Transverse colon (tissue), 4 donors: ENCODE measurements at places on chromosomes 2 and 18.

DNA sequence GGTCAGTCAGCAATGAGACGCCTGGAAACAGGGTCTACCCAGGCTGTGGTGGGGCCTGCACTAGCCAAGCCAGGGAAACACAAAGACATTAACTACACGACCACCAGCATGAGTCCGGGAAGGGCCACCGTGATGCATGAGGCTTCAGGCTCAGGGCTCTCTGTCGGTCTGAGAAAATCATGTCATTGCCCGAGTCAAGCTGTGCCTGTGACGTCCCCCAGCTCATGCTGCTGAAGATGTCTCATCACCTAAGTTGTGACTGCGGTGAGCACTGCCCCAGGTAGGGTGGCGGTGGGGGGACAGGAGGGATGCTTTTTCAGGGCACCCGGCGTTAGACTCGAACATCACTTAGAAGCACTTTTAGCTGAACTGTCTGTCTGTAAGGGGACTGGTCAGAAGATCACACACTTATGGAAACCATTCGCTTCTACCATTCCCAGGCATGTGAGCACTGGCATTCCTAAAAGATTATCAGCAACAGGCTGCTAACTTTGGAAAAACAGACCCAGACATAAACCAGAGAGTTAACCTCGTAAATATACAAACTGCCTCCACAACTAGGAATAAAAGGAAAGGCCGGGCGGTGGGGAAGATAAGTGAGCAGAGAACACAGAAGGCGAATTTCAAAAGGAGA lies 234.5 kb downstream of the HDAC4 start:
- H3K27me3 ChIP-seq = no peaks in the 10 kb centered on the region
- no peak for DNase-seq

DNA sequence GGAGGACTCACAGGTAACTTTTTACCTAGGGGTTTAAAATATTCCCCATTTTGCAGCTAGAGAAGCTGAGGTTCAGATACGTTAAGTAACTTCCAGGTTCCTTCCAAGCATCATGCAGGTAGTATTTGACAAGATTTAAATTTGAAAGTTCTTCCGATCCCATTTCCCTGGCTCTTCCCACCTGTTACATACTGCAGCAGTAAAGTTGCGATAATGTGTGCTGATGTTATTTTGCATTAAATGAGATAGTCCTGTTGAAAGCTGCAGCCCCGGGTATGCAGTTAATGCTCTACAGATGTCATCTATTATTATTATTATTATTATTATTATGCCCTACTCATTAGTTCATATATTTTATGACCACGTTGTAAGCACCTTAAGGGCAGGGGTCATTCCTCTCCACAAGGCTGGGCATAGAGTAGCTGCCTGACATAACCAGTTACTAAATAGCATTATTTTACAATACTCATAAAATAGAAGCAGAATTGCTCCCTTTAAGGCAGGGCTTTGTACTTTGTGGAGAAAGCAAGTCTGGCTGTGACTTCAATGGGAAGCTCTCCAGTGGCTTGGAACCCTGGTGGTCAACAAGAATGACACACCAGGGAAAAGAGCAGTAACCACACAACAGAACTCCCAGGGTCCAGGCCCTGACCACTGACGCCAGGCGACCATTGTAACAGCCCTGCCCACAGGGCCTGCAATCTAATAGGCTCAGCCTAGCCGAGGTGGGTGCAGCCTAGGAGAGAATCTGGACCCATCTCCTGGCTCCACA lies 112.0 kb upstream of the STPG4 start:
- no peak overlapping the region for H3K4me3 ChIP-seq
- H3K36me3 ChIP-seq = no peaks in the 10 kb centered on the region
- DNase-seq = no peak
- H3K4me1 ChIP-seq = peaks cover 51% of the 10 kb centered on the region
- H3K27me3 ChIP-seq = no peaks in the 10 kb centered on the region
- no peak overlapping the region for H3K27ac ChIP-seq

GRCh38 chr18:24491927-24492834 lies 31.7 kb downstream of the HRH4 start:
- peak; percentile 24 for DNase-seq
- H3K27me3 ChIP-seq = no peaks in the 10 kb centered on the region
- H3K36me3 ChIP-seq = no peaks in the 10 kb centered on the region
- H3K4me1 ChIP-seq = peaks cover 5% of the 10 kb centered on the region
- H3K4me3 ChIP-seq = no peak overlapping the region
- H3K27ac ChIP-seq = no peak overlapping the region

GRCh38 chr2:20562540-20563225 lies 88.2 kb downstream of the HS1BP3 start:
- H3K27me3 ChIP-seq = no peaks in the 10 kb centered on the region
- H3K4me3 ChIP-seq = no peak overlapping the region
- no peaks in the 10 kb centered on the region for H3K36me3 ChIP-seq
- no peak for DNase-seq
- H3K27ac ChIP-seq = no peak overlapping the region

DNA sequence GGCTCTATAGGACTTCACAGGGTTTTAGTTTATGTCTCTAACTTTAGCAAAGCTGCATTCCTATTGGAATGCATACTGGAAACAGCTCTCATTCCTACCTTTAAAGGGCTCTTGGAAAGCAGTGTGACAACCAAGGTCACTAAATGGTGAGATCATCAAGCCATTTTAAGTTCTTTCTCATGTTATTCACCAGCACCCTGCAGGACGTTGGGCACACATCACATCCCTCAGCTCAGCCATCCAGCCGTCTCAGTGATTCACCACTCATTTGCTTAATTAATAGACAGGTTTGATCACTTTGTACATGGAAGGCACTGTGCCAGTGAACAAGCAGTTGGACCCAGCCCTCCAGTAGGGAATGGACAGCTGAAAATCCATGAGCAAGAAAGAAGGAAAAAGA lies 32.2 kb upstream of the RBM44 start:
- no peak for DNase-seq
- no peaks in the 10 kb centered on the region for H3K27me3 ChIP-seq
- no peak overlapping the region for H3K4me3 ChIP-seq
- no peaks in the 10 kb centered on the region for H3K4me1 ChIP-seq

DNA sequence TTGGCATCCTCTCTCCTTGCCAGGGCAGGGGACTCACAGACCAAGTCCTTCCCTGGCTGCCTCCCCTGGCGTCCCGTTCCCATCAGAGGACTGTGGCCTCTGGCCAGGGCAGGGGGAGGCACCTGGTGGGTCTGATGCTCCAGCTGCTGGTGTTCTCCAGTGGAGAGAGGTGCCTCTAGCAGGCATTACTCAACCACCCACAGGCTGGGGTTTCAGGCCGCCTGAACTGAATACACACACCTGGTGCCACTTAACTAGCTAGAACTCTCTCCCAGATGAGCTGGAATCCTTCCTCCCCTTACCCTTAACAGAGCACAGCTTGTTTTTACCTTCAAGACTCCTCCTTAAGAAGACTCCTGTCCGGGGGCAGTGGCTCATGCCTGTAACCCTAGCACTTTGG lies 37.7 kb upstream of the CNGA3 start:
- no peak for DNase-seq
- H3K4me3 ChIP-seq = no peak overlapping the region
- H3K27ac ChIP-seq = peak overlapping the region; percentile 79
- no peaks in the 10 kb centered on the region for H3K27me3 ChIP-seq
- peaks cover 10% of the 10 kb centered on the region for H3K4me1 ChIP-seq
- H3K36me3 ChIP-seq = no peaks in the 10 kb centered on the region
